ENCODE measurements at places on chromosomes 12 and 14.

DNA sequence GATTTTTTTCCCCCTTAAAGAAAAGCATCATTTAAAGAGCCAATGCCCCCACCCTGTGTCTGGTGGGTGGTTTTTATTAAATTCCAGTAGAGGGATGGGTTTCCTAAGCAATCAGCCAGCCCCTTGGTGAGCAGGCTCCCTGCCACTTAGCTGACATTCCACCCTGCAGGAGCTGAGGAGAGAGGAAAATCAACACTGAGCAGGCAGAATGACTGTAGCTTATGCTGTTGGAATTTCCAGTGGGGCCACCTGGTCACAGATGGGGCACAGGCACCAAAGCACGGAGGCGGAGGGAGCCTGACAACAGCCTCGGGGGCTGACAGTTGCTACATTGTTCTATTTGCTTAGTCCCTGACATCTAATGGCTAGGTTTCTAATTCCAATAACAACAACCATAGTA lies 127.7 kb downstream of the TMEM30B start:
- no peak for DNase-seq

- DNase-seq: no peak
Observed at GRCh38 chr14:20539906-20540305, 20.9 kb downstream of the RNASE9 start.

DNA sequence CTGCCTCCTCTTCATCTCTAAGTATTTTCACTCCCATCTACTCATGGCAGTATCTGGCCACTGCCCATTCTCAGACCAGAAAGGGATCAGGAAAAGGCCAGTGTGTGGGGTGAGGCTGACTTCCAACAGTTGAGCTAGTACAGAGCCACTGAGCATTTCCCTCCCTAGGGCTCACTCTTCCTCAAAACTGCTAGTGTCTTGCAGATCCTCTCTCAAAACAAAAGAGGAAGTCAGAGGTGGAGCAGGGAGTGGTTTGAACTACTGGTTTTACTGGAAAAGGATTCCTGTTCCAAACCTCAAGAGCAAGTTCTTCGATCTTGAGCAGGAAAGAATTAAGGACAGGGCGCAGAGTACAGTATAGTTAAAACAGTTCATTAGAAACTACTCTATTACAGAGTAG lies 11.7 kb upstream of the RNASE10 start:
- no peak for DNase-seq

DNA sequence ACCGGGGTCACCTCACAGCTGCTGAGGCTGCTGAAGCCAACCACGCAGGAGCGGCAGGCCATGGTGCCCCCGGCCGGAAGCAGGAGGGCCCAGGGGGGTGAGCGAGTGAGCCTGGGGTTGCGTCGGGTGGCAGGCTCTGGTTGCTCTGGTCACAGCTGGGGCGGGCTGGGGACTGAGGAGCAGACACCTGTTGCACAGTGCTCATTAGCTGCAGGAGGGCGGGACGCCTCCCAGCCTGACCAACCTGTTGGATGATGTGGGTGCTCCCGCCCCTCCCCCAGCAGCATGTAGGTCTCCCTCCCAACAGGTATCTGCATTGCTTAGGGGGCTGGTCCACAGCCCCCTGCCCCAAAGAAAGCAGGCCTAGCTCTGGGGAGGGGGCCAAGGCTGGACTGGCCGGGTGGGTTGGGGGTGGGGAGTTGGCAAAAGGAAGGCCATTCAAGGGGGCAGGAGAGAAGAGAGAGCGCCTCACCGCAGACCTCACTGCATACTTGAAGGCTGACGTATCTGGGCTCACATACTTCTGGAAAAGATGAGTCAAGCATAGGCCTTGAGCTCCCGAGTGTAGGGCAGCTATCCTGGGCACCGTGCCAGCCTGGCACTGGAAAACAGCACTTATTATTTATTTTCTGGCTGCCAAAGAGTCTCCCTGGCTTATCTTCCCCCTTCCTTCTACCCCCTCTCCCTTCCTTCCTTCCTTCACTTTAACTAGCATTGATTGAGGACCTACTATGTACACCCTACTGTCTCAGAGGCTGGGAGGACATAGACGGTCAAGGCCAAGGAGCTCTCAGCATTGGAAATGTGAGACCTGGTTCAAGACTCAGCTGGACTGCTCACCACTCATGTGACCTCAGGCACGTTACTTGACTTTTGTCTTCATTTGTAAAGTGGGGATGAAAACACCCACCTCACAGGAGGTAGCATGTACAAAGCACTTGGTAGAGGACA lies at the start of gene KRT80:
Gene KRT80 (minus strand): TSS at position 174 of the 951 bp plus-strand sequence. CDS start 112 bp downstream, at position 62.
- no peak for DNase-seq

DNA sequence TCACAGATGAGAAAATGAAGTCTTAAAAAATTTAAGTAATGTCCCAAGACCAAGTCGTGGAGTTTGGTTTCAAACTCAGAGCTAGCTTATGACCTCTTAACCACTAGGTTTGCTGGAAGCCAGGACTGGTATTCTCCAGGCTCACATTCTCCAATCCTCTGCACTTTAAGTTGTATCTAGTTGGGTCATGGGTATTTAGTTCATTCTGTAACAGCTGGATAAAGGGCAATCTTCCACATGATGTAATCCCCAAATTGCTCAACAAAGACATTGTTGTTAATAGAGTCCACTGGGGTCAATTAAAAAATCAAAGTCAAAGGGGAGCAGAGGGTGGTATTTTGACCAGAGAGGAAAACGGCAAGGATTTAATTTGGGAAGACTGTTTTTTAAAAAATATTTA lies 17.8 kb upstream of the GAS2L3 start:
- no peak for DNase-seq

DNA sequence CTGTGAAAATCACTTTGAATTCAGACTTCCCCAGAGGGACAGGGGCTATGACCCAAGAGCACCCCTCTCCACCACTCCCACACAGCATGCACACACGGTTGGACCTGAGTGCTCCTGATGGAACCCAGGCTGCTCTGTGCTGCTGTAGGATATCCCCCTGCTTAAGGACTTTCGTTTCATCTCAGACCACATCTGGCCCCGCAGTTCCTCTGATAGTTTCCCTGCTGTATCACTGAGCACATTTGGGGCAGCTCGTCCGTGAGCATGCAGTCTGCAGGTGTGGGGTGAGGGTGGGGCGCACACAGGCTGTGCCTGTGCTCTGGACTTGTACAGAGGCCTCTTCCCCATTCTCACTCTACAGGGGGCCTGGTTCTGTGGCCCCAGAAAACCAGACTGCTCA lies 345.2 kb upstream of the FKBP4 start:
- no peak for DNase-seq

DNA sequence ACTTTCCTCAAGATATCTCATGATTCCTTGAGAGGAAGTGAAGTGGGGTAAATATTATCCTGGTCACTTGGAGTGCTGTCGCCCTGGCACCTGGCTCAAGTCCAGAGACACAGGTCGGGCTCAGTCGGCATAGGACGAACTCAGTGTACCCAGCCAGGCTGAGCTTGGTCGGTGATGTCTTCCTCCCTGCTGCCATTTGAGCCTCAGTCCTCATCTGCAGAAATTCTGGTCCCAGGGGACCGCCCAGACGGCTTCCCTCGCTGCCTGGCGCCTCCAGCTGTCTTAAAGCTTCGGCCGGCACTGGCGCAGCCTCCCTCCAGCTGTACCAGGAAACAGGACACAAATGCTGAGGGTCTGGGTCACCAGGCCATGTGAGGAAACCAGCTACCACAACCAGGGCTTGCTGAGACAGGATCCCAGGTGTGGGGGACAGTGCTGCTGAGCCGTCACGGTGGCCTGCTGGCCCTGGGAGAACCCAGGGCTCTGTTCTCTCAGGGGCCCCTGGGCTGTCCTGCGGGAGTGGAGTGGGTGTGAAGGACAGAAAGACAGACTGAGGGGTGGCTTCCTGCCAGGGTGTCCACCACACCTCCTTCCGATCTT lies 5.0 kb upstream of the KLC1 start:
- DNase-seq: no peak

DNA sequence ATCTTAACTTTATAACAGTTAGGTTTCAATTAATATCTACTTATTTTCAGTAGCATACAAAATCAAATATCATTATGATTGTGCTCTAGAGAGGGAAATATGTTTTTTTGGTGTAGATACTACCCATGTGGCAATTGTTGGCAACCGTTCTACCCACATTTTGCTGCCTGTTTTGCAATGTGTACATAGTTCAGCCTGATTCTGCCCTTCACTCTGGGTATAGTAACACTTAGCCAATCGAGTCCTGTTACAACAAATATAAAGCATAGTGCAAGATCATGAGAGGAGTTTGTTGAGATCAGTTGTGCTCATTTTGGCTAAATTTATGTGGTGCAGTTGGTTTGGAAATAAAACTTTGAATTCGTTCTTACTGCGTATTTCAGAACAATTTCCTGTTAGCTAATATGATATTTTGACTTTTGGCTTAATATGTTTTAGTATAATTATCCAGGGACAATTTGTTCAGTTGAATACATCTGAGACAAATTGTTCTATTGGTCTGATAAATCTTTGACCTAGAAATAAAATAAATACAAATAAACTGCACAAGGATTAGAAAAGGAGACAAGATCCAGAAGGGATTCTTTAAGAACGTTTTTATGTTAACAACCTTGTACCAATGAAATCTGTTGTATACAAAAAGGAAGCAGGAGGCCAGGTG lies 76.9 kb downstream of the ATF7IP start:
- no peak for DNase-seq

DNA sequence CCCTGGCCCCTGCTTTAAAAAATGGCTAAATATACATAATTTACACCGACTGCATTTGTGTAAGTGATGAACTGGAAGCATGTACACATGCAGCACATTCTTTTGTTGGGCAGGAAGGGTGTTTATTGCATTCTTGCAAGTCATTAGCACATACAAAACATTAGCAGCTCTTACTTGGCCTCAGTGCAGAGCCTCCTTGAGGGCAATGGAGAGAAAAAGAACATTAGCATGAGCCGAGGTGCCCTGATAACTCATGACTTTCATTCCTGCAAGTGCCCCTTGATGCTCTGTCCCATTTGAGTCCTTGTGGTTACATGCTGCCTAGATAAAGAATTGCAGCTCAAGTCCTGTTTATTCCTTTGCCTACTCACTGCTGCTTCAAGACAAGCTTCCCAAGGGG lies 61.9 kb downstream of the PAX9 start:
- DNase-seq: no peak

GRCh38 chr12:117452112-117452511 lies 90.7 kb upstream of the NOS1 start:
- no peak for DNase-seq

DNA sequence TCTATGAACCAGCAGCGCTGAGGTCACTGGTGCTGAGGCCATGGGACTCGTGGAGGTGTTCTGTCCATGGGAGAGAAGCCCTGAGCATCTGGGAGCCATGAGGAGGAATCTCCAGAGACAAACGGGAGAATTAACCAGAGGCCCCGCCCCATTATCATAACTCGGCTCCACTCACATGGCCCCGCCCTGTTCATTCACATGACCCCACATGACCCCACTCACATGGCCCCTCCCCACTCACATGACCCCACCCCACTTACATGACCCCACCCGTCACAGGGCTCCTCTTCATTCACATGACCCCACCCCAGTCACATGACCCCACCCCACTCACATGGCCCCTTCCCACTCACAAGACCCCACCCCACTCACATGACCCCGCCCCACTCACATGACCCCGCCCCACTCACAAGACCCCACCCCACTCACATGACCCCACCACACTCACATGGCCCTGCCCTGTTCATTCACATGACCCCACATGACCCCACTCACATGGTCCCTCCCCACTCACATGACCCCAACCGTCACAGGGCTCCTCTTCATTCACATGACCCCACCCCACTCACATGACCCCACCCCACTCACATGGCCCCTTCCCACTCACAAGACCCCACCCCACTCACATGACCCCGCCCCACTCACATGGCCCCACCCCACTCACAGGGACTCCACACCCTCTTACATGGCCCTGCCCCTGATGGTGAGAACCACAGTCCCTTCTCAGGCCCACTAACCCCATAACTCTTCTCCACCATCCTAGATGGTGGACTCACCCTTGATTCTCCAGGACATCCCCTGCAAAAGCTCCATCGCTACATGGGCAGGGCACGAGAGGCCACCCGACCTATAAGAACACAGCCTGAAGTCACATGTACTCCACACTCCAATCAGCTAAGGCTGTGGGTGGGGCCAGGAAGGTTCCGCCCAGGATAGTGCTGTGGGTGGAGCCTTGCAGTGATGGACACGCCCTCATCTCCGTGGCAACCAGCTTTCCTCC lies 151.1 kb upstream of the SFSWAP start:
- DNase-seq: no peak

DNA sequence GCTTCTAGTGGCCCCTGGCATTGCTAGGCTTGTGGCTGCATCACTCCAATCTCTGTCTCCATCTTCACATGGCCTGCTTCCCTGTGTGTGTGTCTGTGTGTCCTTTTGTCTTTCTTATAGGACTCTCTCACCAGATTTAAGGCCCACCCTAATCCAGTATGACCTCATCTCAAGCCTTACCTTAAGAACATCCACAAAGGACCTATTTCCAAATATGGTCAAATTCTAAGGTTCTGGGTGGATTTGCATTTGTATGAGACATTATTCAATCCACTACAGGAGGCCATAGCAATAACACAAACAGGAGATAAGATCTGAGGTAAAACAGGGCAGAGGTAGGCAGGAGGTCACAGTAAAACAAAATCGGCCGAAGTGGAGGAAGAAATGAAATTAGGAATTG lies 375.9 kb downstream of the BTG1 start:
- no peak for DNase-seq

DNA sequence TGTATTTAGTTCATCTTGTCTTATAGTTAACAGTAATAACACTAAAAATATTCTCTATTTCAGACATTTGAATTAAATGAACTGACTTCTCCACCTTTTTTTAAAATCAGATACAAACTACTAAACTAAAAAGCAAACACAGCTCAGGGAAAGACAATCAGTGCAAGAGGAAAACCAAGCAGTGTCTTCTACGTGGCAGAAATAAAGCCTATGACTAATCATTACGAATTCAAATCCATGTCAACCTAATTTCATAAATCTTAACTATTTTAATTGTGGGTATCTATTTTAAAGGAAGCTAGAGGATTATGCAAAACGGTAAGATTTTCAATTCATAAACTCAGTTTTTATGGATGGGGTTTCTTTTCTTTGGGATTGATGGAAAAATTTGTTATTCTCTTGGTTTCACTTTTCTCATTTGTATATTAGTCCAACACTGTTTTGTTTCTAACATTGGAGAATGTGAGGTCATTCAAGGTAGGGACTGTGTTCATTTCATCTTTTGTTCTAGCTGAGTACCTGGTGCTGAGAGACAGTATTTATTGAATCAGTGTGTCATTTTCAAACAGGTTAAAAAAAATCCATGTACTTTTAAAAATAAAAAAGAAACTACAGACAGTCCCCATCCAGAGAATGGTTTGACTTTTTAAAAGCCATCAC lies 12.8 kb upstream of the PALS1 start:
- DNase-seq: no peak

- DNase-seq: no peak
Observed at GRCh38 chr12:96398424-96399119, 1.7 kb downstream of the CDK17 start.
